Stimulated activated CD8-positive, alpha-beta memory T cell treated with anti-CD3 and anti-CD28 coated beads, Interleukin-4, amount 100 ng/mL, for 48 hours (primary cell): ENCODE measurements at places on chromosomes 5 and 9.
A peak's percentile ranks its signal among the peaks of the same experiment; 100 is the strongest.

DNA sequence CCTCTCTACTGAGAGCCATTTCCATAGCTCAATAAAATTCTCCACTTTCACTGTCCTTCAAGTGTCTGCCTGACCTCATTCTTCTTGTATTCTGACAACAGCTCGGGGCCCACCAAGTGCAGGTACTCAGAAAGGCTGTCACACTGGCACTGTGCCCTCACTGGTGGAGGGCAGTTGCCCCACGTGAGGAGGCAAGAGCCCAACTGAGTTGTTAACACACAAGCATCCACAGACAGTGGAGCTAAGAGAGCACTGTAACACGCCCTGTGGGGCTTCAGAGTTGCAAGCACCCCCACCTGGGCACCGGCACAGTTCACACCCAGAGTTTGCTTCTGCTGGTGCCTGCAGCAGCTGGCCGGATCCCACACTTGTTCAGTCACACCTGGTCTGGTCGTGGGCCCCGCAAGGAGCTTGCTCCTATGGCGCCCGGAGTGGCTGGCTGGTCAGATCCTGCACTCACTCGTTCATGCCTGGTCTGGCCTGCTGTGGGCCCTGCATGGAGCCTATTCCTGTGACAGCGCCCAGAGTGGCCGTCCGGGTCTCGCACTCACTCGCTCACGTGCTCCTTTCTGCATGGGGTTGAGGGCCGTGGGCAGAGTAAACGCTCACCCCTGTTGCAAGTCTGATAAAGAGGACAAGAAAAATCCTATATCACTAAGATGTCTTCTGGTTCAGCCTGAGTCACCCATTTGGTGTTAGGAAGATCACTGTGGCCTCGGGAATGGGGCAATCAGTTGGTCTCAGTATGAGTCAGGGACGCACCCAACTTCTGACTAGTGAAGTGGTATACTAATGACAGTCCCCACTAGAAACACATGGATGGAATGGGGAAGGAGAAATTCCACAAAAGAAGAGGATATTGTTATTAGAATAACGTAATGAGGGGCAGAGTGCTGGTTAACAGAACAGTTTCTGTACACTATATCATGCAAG, 87.0 kb upstream of the CCNH start:
- DNase-seq, result no peak

- DNase-seq, result no peak
Observed at GRCh38 chr9:12538842-12539579, 154.2 kb upstream of the TYRP1 start.

GRCh38 chr5:149632311-149633251, 51.3 kb downstream of the ARHGEF37 start:
- DNase-seq, result peak; percentile 39

DNA sequence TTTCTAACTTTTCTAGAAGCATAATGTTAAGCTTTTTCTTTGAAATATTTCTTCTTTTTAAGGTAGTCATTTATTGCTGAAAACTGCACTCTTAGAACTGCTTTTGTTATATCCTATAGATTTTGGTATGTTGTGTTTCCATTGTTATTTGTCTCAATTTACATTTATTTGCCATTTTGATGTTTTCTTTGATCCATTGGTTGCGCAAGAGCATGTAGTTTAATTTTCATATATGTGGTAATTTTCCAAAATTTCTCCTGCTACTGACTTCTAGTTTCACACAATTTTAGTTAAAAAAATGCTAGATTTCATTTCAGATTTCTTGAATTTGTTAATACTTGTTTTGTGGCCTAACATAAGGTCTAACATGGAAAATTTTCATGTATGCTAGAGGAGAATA, 1029.3 kb upstream of the TYRP1 start:
- no peak for DNase-seq

GRCh38 chr9:100355561-100355960, 2.8 kb upstream of the TEX10 start:
- no peak for DNase-seq

DNA sequence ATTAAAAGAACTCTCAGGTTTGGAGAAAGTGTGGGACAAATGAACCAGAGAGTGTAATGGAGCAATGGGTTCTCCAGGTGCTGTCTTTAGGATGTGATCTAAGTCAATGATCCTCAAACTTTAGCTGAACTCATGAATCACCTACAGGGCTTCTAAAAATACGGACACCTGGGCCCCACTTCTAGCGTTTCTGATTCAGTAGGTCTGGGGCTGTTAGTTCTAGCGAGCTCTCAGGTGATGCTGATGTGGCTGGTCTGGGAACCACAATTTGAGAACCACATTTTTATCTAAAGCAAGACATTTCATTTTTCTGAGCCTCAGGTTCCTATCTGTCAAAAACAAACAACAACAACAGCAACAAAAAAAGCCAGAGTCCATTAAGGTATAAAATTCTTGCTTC, 35.1 kb upstream of the PCA3 start:
- no peak for DNase-seq
